ENCODE measurements at places on chromosomes 2 and 18.

DNA sequence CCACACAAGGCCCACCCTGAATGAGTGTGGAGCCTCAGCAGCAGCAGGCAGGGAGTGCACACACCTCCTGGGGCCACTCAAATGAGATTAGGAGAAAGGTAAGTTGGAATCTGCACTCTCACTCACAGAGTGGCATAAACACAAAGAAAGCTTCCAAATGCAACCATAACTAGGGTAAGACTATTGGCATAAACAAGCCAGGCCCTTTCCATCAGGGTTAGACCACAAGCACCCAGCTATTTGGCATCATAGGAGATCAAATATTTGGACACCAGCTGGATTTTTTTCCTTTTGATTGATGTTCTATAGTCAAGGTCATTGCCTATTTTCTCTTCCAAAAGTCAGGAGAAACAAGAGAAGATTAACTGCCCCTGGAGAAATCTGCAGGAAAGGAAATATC, 471.5 kb downstream of the TXNL1 start:
- no peak for DNase-seq

GRCh38 chr2:150549381-150549780, 61.9 kb upstream of the RND3 start:
- DNase-seq = no peak

DNA sequence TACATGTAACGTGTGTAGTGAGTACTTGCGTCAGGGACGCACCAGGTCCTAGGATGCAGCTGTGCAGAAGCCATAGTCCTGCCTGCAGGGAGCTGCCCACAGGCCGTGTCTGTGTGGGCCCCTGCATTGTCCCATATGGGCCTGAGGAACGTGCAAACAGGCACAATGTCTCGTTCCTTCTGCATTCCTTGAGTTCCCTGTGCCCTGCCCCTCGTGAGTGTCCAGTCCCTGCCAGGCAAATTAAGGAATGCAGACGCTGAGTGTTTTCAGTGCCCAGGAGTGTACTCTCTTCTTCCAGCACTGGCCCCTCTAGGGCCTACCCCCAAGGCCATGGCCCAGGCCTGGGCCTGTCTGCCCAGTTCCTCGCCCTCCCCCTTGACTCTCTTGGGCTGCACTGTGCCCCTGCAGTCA, 61.8 kb downstream of the FAM168B start:
- no peak for DNase-seq

- DNase-seq = no peak
These were observed 72.7 kb upstream of the ARHGAP15 start for GRCh38 chr2:143056550-143056949.

GRCh38 chr2:74206180-74206688, 7.8 kb downstream of the MTHFD2 start:
- peak; percentile 44 for DNase-seq

DNA sequence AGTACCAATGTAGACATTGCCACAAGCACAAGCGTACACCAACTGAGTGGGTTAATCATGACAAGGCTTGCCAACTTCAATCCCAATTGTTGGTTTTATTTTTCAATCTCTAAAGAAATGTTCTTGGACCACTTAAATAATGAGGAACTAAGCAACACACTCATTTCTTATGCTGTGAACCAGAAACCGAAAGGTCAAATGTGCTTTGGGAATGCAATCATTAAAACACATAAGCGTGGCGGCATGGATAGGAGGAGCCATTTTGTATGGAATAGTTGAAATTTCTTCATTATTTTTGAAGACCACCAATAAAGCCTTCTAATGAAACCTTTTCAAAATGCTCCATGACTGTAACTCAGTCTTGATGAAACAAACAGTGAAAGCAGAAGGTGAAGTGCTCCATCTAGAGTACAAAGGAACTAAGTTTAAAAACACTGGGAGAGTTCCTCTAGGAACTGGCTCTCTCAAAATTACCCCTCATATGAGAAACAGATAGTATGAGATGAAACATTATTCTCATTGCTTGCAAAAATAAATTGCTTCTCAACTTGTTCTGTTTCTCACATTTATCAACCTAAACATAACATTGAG, 113.2 kb upstream of the CHST9 start:
- DNase-seq = no peak

DNA sequence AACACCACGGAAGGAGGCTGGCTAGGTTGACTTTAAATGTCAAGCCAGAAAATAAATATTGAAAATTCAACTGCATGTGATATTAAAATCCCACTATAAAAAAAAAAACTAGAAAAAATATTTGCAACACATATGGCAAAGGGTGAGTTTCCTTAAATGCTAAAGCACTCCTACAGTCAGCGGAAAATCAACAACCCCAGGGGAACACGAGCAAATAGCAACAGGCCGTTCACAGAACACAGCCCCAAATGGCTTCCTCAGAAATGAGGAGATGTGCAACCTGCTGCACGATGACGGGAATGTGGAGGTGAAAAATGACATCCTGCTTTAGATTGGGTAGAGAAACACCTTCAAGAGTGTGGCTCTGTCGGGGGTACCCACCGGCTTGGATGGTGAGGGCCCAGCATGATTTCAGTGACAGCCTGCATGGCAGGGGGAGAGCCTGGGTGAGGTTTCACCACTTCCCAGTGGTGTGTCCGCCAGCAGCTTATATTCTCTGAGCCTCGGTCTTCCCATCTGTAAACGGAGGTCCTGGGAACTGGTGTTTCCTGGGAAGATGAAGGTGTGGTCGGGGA, 157.9 kb upstream of the GLI2 start:
- no peak for DNase-seq

GRCh38 chr2:55801436-55801835, 107.8 kb upstream of the PNPT1 start:
- no peak for DNase-seq

GRCh38 chr2:211434773-211435172, 878.4 kb downstream of the CPS1 start:
- DNase-seq = no peak

DNA sequence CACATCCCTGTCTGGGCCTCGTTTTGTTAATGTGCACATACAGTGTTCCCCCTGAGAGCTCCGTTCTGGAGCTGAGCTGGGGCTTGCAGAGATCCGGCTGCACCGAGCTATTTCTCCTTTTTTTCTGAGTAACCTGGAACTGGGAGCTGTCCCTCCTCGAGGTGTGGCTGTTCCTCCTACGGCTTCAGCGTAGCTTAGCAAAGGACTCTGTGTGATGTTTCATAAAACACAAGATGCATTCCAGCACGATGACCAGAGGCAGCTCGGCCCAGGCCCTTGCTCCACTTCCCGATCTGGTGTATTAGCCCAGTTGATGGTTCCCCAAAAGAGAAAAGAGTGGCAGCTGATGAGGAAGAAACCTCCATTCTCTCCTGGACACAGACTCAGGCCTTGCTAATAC, 103.0 kb downstream of the FAM210A start:
- DNase-seq = no peak

- DNase-seq = no peak
These were observed 369.2 kb downstream of the GALNT13 start for GRCh38 chr2:154240921-154241379.

DNA sequence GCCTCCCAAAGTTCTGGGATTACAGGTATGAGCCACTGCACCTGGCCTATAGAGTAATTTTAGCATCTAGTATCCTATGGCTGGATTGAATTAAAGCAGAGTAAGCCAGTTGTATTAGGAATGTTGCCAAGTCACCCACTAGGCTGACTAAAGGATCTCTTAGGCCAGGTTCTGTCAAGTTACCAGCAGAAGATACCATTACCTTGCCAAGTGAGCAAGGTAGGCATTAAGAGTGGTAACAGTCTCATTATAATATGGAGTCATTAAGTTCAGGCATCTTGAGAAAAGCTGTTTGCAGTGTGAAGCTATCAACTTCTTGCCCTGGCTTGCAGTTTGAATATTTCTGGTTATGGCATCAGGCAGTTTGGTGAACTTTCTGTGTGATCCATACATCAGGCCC, 37.0 kb upstream of the MTCL1 start:
- no peak for DNase-seq

DNA sequence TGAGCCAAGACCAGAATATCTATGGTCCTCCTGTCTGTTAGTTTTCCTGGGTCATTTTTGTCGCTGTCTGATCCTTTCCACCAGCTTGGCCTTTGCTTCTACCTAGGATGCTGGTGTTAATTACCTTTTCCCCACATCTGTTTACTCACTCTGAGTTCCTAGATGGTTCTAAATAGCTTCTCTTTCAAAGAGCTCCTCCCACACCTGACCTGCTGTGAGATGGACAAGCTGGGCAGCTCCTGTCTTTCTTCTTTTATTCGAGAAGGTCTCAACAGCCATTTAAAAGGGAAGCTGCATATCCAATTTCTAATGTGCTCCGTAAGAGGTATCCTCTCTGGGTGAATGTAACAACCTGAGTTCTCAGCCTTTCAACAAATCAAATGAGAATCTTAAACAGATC, 156.2 kb downstream of the HRH4 start:
- no peak for DNase-seq

DNA sequence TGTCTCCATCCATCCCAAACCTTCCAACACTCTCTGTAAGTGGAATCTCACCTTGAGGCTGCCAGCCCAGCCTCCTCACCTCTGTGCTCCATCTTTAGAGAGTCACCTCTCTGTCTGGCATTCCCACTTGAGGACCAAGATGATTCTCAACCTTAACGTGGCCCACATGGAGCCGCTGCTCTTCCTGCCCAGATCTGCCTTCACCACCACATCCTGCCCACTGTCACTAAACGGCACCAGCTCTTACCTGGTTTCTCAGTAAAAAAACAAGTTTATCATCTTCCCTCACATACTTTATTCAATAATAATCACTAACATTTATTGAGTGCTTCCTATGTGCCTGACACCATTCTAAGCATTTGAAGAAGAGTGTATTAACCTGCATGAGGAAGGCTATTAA, 80.4 kb downstream of the NEDD4L start:
- DNase-seq = no peak

DNA sequence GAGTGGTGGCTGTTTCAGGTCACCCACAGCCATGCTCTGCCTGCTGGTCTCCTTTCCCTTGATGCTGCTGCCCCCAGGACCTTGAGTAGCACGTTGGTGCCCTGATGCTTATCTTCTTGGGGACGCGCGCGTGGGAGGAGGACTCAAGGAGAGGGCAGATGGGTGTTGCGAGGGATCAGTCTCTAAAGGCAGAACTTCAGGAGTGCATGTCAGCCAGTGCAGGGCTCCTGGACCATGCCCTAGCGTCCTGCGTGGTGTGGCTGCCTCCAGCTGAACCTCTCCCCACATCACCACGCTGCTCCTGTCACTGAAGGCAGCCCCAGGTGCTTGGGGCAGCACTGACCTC, 62.5 kb upstream of the GLI2 start:
- no peak for DNase-seq

GRCh38 chr2:240393831-240394410, 41.5 kb upstream of the GPC1 start:
- no peak for DNase-seq

GRCh38 chr18:76725445-76725844, 96.9 kb upstream of the ZNF236 start:
- no peak for DNase-seq

- DNase-seq = no peak
These were observed 44.4 kb downstream of the RAB27B start for GRCh38 chr18:54872681-54873080.

- no peak for DNase-seq
These were observed 43.2 kb downstream of the ATIC start for GRCh38 chr2:215354771-215355695.

DNA sequence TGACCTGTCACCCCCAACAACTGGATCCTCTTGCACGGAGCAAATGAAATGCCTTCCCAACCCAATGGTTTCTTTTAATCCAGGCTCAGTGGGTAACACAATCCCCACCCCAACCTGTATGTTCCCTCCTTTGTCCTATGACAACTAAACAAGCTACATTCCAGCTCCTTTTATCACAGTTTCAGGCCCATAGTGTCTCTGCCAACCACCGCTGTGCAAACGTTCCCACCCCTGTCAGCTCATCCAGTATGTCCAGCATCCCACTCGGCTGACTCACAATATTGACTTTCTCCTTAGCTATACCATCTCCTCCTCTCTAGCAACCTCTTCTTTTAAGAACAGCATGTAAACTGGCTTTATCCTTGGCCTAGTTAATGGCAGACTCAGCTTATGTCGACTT, 117.9 kb upstream of the PPP1CB start:
- no peak for DNase-seq

DNA sequence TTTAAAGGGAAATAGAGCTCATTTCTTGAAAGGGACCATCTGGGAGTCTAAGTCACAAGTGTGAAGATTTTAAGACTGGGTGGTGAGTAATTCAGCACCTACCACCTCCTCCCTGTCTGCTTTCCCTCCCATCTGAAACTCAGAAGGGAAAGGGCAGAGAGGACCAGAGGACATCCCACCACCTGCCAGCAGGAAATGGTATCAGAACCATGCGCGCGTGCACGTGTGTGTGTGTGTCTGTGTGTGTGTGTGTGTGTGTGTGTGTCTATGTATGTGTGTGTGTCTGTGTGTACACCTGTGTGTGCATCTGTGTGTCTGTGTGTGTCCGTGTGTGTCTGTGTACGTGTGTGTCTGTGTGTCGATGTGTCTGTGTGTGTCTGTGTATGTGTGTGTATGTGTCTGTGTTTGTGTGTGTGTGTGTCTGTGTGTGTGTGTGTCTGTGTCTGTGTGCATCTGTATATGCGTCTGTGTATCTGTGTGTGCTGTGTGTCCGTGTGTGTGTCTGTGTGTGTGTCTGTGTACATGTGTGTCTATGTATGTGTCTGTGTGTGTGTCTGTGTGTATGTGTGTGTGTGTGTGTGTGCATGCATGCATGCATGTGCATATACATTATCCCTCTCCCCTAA, 76.8 kb downstream of the ZFP36L2 start:
- DNase-seq = no peak

DNA sequence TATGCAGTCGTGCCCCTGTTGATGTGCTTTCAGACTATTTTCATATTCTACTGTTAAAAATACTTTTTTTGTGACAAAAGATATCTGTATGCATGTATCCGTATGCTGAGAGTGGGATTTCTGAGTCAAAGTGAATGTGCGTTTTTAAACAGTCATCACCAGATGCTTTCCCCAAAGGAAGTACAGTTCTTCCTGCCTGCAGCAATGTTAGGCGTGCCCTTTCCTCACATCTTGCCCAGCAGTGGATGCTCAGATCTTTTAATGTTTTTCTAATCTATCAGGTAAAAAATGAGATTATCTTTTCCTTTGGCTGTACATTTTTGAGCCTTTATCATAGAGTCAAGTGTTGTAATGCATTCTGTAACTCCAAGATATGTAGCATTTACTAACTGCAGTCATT, 111.7 kb downstream of the PTPRM start:
- no peak for DNase-seq

- no peak for DNase-seq
These were observed 38.4 kb downstream of the EPAS1 start for GRCh38 chr2:46335391-46336282.

DNA sequence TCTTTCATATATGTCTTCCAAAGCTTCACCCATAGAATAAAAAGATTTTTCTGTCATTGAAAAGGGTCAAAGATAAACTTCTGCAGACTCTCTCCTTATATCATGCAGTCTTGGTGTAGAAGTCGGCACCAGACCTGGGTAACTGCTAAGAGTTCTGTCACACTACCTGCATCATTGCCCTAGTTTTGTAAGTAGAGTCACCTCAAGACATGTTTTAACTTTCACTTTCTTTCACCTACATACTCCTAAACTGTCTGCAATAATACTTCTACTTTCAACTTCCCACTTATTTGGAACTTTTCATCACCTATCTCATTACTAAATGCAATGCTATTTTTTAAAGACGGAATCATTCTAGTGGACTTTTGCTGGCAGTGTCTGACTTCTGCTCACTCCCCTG, 475.6 kb upstream of the VRK2 start:
- no peak for DNase-seq
